ENCODE measurements at places on chromosomes 11 and 22. TPM values are rescaled to one million over a fixed set of nuclear protein-coding genes. Genes with fewer than 3 reads are reported as not detected.

- DNase-seq = peak; percentile 84
Measured at GRCh38 chr22:39490135-39490798, 11.8 kb upstream of the MIEF1 start.

Gene MCAM
- 44.7 TPM for total RNA-seq

DNA sequence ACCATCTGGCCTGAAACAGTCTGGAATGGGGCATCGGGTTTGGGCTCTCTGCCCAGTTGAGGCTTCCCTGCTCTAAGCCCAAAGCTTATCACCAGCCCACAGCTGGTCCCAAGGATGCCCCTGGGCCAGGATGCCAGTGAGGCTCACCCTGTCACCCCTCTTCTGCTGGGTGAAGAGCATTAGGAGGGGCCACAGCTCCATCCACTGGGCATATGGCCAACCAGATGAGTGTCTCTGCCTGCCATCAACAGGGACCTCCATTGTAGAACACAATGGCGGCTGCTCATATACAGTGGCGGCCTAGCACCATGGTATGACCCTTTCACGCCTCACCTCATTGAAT is 5.6 kb downstream of the CHST1 start:
- DNase-seq = no peak

Gene TPBGL
- not detected for total RNA-seq

- no peak for DNase-seq
Measured at GRCh38 chr11:86365546-86365945, 9.1 kb upstream of the CCDC81 start.

DNA sequence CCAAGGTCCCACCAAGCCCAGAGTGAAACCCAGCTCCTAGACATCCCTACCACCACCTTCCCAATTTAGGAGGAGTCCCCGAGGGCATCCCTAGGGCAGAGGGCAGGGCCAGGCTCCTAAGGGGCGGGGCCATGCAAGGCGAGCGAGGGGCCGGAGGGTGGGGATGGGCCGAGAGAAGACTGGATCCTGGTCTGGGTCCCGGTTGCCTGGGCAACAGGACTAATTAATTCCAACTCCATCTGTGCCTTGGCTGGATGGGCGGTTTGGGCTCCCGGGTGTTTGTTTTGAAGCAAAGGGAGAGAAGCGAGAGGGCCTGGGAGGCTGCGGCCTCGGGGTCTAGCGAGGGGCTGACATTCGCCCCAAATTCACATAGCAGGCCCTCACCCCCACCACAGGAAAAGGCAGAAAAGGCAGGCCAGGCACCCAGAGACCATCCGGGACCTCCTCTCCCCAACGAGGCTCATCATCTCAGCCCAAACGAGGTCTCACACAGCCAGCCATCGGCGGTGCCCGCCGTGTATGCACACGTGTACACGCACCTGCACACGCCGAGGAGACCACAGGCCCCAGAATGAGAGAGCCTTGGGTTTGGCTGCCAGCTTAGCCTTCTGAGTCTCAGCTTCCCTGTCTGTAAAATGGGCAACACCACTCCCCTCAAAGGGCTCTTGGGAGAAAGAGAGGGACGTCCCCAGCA is 23.9 kb downstream of the ELFN2 start:
- DNase-seq = no peak

DNA sequence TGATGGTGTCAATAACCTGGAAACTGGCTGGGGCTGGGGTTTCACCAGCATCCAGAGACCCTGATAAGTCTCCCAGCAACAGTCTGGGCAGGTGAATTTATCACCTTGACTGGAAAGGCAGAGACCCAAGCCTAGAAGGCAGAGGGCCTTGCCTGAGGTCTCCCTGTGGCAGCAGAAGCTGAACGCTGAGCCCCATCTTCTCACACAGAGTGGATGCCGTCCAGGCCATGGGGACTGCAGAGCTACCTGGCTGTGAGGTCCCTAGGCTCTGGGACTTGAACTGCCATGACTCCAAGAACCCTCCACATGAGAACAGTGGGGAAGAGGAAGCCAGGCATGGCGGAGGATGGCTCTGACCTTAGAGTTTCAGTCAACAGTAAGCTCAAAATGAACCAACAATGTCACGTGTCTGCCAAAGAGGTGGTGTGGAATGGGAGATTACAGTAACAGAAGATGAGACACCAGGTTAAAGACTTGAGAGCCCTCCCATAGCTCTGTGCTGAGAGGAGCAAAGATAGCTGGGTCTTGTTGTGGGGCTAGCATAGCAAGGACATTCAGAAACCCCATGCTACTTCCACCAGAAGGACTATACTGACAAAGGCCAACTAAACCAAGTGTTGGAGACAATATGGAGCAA is 79.1 kb upstream of the LINC01488 start:
- DNase-seq = no peak

Measured in left ventricle myocardium superior (tissue), 1 donor.